ENCODE measurements at places on chromosomes 4 and X.

- peaks cover 1% of the 10 kb centered on the region for H3K4me1 ChIP-seq
- H3K36me3 ChIP-seq = no peaks in the 10 kb centered on the region
- no peak overlapping the region for H3K4me3 ChIP-seq
These were observed 170.7 kb upstream of the ZCCHC13 start for GRCh38 chrX:74133156-74133796.

- no peak for DNase-seq
- H3K4me1 ChIP-seq = peaks cover 12% of the 10 kb centered on the region
- H3K4me3 ChIP-seq = no peak overlapping the region
- no peaks in the 10 kb centered on the region for H3K36me3 ChIP-seq
- peaks cover 8% of the 10 kb centered on the region for H3K27me3 ChIP-seq
- H3K27ac ChIP-seq = no peak overlapping the region
These were observed 3.0 kb upstream of the NXT2 start for GRCh38 chrX:109533631-109534030.

DNA sequence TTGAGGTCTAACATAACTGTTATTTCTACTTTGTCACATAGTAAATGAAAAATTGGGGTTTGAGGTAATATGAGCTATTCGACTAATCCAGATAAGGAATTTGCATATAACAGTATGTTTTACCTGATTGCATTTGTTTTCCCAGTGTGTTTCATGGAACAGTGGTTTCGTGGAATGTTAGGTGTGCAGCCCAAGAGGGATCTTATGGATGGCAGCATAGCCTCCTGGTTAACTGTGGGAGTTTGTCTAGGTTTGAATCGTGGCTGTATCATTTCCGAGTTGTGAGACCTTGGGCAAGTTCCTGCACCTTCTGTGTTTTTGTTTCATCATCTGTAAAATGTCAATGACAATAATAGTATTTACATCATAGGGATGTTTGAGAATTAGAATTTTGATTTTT is 7.9 kb downstream of the BMPR1B start:
- DNase-seq = no peak
- H3K27ac ChIP-seq = no peak overlapping the region
- H3K36me3 ChIP-seq = no peaks in the 10 kb centered on the region

DNA sequence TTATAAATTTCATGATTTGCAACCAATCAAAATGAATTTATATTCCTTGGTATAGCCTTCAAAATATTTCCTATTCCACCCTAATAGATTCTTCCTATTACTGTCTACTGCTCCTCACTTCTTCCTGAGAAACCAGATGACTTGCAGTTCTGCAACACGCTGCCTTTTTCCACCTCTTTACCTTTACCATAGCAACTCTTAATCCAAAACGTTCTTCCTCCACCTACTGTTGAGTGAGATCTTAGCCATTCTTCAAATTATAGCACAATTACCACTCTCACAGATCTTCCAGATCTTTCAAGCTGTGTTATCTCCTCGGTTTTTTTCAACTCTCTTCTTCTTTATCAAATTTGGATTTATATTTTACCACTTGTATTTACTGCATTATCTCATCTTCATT is 289.8 kb downstream of the ADGRL3 start:
- no peaks in the 10 kb centered on the region for H3K27me3 ChIP-seq
- no peak overlapping the region for H3K27ac ChIP-seq
- H3K4me3 ChIP-seq = no peak overlapping the region
- DNase-seq = no peak
- no peaks in the 10 kb centered on the region for H3K4me1 ChIP-seq

DNA sequence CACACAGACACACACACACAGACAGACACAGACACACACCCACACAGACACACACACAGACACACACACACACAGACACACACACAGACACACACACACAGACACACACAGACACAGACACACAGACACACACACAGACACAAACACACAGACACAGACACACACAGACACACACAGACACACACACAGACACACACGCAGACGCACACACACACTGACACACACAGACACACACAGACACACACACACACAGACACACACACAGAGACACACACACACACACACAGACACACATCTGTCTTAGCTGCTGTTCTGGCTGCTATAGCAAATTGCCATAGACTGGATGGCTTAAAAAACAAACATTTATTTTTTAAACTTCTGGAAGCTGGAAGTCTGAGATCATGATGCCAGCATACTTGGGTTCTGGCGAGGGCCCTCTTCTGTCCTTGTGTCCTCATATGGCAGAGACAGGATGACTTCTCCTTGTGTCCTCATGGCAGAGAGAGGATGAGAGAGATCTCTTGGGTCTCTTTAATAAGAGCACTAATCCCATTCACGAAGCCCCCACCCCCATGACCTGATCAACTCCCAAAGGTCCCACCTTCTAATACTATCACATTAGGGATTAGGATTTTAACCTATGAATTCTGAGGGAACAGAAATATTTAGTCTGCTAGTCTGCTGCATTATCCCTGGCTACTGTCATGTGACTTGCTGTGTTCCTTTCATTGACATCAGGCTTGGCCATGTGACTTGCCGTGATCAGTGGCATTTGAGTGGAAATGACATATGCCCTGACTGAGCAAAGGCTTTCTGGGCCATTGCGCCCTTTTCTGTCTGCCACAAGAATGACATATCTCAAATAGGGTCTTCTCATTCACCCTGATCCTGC is 32.7 kb upstream of the RASGEF1B start:
- H3K27me3 ChIP-seq = no peaks in the 10 kb centered on the region
- peak overlapping the region; percentile 73 for H3K4me3 ChIP-seq
- H3K27ac ChIP-seq = peak overlapping the region; percentile 83
- H3K36me3 ChIP-seq = peaks cover 2% of the 10 kb centered on the region
- DNase-seq = no peak
- H3K4me1 ChIP-seq = peaks cover 42% of the 10 kb centered on the region

DNA sequence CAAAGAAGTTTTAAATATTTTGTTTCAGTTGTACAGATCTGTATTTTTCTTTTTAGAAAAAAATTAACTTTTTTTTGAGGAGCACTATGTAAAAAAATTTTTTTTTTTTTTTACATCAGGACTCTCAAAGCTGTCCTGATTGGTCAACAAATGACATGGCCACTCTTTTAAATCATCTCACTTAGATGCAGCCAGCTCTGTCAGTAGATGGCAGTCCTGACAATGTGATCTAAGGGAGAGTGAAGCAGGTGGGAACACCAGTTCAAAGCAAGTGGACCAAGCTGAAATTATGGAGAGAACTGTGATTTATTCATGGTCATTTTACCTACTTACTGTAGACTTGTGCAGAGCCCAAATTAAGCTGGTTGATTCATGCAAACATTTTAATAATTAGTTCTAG is 174.7 kb upstream of the GPRIN3 start:
- H3K27me3 ChIP-seq = peaks cover 14% of the 10 kb centered on the region
- no peak overlapping the region for H3K27ac ChIP-seq
- DNase-seq = no peak
- peaks cover 4% of the 10 kb centered on the region for H3K36me3 ChIP-seq

DNA sequence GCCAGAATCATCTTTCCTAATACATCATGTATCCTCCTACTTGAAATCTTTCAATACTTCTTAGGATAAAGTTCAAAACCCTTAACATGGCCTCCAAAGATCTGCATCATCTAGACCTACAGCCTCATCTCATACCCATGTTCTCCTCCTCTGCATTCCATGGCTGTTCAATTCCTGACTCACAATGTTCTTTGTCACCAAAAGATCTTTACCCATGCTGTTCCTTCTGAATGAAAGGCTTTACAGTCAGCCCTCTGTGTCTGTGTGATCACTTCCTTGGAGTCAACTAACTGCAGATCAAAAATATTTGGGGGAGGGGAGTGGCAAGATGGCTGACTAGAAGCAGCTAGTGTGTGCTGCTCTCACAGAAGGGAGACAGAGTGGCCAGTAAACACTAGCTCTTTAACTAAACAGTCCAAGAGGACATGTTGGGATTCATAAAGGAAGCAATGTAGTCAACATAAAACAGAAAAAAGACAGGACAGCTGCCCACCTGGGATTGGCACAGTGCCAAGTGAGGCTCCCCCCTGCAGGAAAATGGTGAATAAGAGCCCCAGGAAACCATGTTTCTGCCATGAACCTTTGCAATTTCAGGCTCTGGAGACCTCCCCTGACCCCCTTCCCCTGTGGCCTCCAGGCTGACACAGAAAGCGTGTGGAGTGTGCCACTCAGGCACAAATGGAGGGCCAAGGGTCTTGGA is 31.9 kb downstream of the CBR4 start:
- no peak overlapping the region for H3K27ac ChIP-seq
- no peak overlapping the region for H3K4me3 ChIP-seq
- H3K4me1 ChIP-seq = no peaks in the 10 kb centered on the region
- DNase-seq = no peak

- H3K27me3 ChIP-seq = no peaks in the 10 kb centered on the region
- peaks cover 3% of the 10 kb centered on the region for H3K4me1 ChIP-seq
- no peaks in the 10 kb centered on the region for H3K36me3 ChIP-seq
- no peak for DNase-seq
- H3K4me3 ChIP-seq = no peak overlapping the region
These were observed 133.1 kb downstream of the AKAP4 start for GRCh38 chrX:50067435-50068284.

DNA sequence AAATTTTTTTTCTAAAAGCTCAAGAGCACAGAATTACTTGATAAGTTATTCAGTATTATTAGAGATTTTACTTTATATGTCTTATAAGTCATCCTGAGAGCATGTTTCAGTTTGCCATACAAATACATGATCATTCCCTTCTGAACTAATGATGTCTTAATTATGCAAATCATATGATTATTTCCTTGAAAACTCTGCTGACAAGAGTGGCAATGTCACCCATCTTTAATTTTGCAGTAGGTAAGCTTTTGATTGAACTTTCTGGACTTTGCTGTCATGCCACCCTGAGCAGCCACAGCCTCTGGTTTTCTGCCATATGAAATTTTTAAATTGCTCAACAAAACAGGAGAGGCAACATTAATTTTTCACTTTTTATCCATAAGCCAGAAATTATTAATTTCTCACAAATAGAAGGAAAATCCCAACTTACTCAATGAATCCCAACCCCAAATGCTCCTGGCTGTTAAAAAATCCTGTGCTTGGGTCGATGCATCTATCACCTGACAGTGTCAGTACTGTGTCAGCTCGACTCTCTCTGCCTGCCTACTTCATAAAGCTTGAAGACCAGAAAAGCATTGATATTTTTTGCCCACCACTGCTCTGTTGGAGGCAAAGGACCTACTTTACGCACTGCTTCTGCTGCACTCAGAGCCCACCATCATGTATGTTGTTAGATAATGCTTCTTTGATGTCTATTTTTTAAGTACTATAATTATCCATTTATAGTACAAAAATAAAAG is 11.6 kb upstream of the HADH start:
- no peak overlapping the region for H3K4me3 ChIP-seq
- peaks cover 8% of the 10 kb centered on the region for H3K4me1 ChIP-seq
- H3K36me3 ChIP-seq = peaks cover 12% of the 10 kb centered on the region
- no peak for DNase-seq

GRCh38 chrX:15448010-15448639 is 45.0 kb downstream of the PIR start:
- no peaks in the 10 kb centered on the region for H3K36me3 ChIP-seq
- no peaks in the 10 kb centered on the region for H3K27me3 ChIP-seq
- no peaks in the 10 kb centered on the region for H3K4me1 ChIP-seq
- no peak overlapping the region for H3K27ac ChIP-seq
- DNase-seq = no peak

DNA sequence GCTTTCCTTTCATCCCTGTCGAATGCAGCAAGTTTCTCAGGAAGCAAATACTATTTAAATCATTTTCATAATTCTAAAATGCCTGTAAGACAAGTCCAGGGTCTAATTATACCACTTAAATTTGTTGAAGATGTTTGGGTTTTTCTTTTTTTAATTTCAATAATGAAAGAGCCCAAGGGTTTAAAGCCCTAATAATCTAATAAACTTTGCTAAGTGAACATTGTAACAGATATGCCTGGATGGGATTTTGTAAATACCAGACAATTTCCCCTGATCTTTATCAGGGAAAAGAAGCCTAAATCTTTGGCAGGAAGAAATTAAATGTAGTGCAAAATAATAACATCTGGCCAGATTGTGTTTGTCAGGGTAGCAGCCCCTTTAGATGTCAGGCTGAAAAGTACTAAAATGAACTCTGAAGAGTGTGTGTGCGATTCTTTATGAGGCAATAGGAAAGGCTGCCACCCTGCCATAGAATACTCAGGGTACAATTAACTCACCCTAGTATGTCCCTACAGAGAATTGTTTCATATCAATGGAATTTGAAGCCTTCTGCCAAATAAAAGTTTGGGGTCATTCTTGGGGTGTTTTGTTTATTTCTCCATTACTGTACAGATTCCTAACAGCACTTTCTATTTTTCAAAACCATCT is 45.6 kb downstream of the GPC3 start:
- no peaks in the 10 kb centered on the region for H3K36me3 ChIP-seq
- H3K27me3 ChIP-seq = no peaks in the 10 kb centered on the region

GRCh38 chrX:153621949-153622598 is 23.1 kb upstream of the CCNQ start:
- no peak overlapping the region for H3K27ac ChIP-seq
- peaks cover 5% of the 10 kb centered on the region for H3K27me3 ChIP-seq
- no peaks in the 10 kb centered on the region for H3K4me1 ChIP-seq

DNA sequence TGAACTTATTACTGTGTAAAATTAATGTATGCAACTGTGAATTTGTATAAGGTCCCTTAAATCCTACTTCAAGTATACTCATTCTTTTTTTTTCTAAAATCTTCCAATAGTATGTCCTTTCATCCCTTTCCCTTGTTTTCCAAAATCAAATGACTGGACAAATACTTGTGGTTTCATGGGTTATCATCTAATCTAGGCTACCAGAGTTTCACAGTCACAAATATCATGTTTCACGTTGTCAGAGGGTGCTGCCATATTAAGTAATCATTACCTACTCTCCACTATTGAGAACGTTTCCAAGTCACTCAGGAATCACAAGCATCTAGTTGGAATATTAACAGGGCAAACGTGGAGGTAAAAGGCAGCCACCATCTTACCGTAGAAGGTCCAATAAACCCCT is 1235.0 kb upstream of the TENM3 start:
- H3K4me1 ChIP-seq = no peaks in the 10 kb centered on the region
- DNase-seq = no peak
- no peak overlapping the region for H3K4me3 ChIP-seq
- H3K27ac ChIP-seq = no peak overlapping the region

- no peak for DNase-seq
- no peak overlapping the region for H3K4me3 ChIP-seq
- no peak overlapping the region for H3K27ac ChIP-seq
- peaks cover 12% of the 10 kb centered on the region for H3K27me3 ChIP-seq
- H3K36me3 ChIP-seq = no peaks in the 10 kb centered on the region
These were observed 415.0 kb upstream of the RPS6KA3 start for GRCh38 chrX:20681683-20682082.

DNA sequence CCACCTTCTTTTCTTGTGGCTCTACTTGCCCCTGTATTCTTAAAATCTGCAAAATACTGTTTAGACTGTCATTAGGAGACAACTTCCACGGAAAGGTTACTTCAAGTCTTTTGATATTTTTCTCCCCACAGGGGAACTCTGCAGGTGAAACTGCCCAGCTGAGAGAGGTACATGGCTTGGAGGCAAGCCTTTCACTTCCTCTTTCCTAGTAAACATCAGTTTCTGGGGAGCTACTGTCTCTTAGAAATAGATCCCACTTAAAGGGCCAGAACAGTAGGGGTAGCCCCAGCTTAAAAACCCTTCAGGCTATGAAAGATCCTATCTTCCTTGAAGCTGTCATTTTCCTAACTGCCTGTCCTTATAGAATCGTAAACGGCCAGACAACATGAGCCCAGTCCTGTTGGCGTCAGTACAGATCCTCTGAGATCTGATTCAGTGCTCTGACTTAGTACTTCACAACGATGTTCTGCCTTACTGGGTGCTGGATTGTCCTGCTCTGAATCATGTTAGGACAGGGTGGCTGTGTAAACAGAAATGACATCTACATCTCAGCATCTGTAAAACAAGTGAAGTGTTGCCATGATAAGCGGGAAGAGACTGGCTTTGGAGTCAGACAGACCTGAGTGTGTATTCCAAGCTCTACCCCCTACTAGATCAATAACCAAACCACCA is 102.1 kb downstream of the ITIH6 start:
- H3K27me3 ChIP-seq = no peaks in the 10 kb centered on the region
- H3K4me1 ChIP-seq = no peaks in the 10 kb centered on the region
- H3K27ac ChIP-seq = no peak overlapping the region
- DNase-seq = no peak
